ENCODE measurements at places on chromosomes 5 and 9. TPM values are rescaled to one million over a fixed set of nuclear protein-coding genes. Genes with fewer than 3 reads are reported as not detected.
A peak's percentile ranks its signal among the peaks of the same experiment; 100 is the strongest.

The MEIKIN gene
- total RNA-seq = not detected

The PTGDS gene
- not detected for total RNA-seq

DNA sequence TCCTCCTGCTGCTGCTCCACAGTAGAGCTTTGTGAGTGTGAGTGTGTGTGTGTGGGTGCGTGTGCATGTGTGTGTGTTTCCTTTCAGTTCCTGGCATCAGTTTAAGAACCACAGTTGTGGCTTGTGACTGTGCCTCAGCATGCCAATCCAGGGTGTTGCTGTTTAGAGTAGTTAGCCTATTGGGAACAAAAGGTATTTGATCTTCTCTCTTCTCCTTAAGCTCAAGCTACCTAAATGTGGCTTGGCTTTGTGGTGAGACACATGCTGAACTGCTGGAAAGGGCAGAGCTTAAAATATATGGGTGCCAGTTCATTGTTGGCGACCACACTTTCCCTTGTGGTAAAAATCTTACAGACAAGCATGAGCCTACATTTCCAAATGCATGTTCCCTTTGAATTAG lies 116.6 kb upstream of the BNC2 start:
- peak; percentile 48 for DNase-seq

- DNase-seq = no peak
Observed at GRCh38 chr5:8316608-8317280, 447.8 kb downstream of the MTRR start.

The IFNA13 gene
- total RNA-seq = not detected

DNA sequence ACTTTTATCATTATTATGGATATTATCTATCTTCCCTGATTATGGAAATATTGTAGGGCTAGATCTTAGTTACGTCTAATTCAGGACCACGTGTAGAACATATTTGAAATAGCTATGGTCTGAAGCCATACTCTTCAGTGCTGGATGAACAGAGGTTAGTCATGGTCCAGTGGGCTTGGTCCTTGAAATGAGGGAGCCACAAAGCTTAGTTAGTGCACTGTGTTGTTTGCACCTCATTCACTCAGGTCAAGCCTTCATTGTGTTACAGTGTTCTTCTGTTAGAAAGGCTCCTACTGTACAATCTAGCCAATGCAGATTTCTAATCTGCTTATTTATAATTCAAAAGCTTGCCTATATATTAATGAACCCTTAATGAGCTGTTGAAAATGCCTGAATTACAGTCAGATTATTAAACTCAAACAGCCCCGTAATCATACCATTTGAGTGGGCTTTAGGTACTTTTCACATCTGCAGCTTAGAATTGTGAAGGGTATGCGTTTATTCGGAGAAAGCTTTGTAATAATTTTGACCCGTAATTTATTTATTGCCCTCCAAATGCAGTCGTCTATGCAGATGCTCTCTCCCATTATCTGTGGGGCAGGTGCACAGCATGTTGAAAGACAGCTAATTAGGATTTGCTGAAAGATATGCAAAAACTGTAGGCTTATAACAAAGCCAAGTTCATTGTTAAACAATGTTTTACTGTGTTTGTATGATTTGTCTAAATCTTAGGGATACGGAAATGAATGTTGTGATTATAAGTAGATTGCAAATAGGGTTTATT lies 164.9 kb downstream of the PBX3 start:
- no peak for DNase-seq

GRCh38 chr9:114691046-114691955 lies 9.3 kb upstream of the TEX48 start:
- peak; percentile 95 for DNase-seq

GRCh38 chr5:76805821-76806505 lies 12.9 kb upstream of the F2RL1 start:
- peak; percentile 99 for DNase-seq

- no peak for DNase-seq
Observed at GRCh38 chr5:43099640-43100039, 21.1 kb upstream of the ZNF131 start.

DNA sequence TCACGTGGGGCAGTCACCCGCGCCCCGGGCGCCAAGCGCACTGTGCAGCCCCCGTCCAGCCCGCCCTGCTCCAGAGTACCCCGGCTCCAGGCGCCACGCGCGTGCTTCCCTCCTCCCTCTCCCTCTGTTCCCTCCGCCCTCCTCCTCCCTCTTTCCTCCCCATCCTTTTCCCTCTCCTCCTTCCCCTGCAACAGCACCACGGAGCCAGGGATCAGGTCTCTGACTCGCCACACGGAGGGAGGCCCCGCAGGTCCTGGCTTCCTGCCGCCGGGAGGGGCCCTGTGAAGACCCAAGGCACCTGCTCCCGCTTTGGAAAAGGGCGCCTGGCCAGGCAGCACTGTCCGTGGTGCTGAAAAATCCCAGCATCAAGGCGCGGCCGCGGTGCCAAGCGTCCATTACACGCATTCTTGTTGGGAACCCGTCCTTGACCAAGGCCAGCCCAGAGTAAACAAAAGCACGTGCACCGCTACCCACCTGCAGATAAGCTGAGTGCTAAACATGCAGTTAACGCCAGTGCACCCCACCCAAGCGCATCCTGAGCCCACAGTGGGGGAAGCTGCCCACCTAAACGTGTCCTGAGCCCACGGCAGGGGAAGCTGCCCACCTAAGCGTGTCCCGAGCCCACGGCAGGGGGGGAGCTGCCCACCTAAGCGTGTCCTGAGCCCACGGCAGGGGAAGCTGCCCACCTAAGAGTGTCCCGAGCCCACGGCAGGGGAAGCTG lies 21.7 kb downstream of the SLC6A18 start:
- DNase-seq = no peak

GRCh38 chr5:115428676-115429075 lies 115.9 kb downstream of the FEM1C start:
- DNase-seq = no peak

DNA sequence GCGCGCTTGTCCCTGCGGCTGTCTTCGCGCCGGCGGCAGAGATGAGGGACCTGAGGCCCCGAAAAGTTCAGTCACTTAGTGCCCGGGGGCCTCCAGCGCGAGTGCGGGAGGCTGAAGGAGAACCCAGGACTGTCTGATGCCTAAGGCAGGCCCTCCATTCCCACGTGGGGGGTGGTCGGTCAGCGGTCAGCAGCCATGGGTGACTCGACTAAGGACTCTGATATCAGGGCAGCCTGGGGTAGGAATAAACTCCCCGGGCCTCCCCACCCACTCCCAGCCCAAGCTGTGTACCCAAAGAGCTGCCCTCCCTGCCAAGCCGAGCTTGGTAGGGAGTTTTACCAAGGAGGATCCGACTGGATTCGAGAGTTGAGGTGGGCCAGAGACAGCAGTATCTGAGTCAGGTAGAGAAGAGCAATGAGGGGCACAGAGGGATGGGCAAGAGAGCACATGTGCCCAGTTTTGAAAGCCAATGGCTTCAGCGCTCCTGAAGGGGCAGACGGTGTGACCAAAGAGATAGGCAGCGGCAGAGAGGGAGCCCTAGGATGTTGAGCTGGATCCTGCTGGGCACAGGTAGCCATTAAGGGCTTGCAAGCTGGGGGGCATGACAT lies 787 bp downstream of the FGFR4 start:
- no peak for DNase-seq

- no peak for DNase-seq
Observed at GRCh38 chr9:98345011-98345410, 89.6 kb upstream of the TBC1D2 start.

DNA sequence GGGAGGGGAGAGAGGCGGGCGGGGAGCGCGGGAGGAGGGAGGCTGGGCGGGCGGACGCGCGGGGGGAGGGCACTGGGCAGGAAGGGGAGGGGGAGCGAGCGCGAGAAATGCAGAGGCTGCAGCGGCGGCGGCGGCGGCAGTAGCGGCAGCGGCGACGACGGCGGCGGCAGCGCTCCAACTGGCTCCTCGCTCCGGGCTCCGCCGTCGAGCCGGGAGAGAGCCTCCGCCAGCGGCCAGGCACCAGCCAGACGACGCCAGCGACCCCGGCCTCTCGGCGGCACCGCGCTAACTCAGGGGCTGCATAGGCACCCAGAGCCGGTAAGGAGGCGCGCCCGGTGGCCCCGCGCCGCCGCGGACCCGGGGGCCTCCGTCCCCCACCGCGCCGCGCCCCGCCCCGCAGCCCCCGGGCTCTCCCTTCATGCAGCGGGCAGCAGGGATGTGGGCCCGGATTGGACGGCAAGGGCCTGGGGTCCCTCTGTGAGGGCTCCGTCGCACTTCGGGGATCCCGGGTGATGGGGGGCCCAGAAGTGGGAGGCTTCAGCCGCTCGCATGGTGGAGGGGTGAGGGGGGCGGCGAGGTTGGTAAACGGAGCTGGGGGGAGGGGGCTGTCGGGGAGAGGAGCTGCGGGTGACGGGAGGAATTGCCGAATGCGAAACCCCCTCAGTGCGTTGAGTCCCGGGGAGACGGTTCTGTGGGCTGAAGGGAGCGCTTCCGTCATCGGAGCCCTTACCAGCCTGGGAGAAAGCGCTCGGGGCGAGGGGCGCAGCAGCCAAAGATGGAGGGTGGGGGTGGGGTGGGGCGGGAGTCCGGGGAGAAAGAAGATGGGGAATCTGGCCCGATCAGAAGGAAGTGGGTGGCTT lies at the start of gene BASP1:
Gene BASP1, plus strand, starts transcription at position 139 of the 860 bp plus-strand sequence. CDS start 57,586 bp downstream, outside the sequence.
- DNase-seq = no peak

DNA sequence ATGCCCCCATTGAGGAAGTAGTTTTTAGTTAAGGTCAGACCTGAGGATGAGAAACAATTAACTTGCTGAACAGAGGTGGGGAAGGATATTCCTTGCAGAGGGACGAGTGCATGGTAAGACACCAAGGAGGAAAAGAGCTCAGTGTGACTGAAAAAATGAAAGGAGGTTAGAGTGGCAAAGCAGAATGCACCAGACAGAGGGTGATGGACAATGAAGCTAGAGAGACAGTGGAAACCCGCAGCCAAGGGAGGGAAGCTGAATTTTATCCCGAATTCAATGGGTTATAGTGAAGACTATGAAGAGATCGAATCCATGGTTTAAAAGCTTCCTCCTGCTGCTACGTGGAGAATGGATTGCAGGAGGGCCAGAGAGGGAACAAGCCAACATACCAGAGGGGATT lies 206.8 kb downstream of the FBN2 start:
- no peak for DNase-seq

- DNase-seq = no peak
Observed at GRCh38 chr5:165143741-165144140, 1638.3 kb downstream of the MAT2B start.

DNA sequence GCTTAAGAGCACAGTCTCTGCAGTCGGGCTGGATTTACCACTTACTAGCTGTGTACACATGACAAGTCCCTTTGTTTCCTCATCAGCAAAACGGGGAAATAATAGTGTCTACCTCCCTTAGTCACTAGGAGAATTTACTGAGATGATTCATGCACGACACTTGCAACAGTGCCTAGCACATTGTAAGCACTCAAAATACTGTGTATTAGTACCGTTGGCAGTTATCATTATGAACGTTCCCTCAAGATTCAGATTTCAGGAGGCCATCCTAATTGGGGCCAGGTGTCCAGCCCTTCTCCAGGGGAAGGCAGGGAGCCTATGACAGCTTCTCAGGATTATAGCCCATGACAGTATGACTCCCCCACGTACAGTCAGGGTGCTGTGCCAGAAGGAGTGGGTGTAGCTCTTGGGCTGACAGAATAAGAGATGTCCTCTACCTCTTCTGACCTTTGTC lies 164.3 kb downstream of the DOCK2 start:
- DNase-seq = peak; percentile 61

DNA sequence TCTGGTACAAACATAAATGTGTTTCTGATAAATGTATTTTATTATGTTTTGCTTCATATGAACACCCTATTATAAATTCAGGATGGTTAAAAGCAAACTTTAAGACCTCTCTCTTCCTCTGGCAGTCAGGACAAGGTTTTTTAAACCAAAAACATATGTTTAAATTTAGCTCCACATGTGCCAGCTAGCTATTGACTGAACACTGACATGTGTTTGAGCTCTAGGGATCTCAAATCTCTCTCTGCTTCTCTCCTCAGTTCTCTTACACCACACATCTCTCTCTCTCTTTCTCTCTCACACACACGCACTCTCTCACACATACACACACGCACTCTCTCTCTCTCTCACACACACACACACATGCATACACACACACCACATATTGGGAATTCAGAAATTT lies 150.1 kb upstream of the RFX3 start:
- DNase-seq = no peak

DNA sequence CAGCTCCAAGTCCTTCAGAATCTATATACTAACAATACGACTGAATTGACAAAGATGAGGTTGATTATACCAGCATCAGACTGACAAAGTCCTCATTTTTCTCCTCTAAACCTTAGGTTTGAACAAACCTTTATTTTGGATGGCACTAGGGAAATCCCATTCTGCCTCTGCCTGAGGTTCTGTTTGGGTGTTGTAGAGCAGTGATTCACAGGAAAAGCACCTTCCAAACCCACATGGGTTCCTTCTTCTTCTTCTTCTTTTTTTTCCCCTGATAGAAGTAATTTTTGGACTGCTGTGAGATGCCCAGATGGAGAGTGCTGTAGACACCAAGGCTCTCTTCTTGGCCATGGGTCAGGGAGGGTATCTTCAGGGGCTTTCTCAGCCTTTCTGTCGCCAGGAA lies 164.9 kb upstream of the PAPPA start:
- DNase-seq = no peak

DNA sequence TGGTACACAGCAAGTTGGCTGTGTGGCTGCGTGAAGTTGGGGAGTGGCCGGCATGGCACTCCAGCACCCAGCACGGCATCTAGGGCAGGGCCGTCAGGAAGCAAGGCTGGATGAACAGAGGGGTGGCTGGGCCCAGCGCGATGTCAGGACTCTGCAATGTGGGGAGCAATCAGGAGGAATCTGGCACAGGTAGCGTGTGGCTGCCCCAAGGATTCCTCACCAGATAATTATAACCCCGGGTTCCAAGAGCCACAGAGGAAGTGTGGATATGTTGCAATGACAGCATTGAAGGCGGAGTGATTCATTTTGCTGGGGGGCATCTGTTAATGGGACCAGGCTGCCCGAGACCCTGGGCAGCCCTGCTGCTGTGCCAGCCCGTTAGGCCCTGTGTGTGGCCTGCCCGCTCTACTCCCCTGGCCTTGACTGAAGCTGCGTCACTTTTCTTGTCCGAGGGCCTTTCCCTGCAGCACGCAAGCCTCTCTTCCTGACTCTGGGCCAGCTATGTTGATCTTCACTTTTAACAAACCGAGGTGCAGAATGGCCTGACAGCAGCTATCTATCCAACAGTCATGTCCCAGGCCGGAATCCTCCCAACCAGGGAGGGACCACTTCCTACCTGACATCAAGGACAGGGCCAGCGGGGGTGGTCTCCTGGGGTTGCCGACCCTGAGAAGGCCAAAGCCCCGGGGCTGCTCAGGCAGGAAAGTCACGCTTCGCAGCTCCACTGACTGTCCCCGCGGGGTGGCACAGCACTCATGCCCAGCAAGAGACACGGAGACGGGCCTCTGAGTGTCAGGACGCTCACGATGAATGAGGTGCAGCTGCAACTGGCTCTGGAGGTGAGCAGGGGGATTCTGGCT lies 118.0 kb upstream of the PHYKPL start:
- peak; percentile 45 for DNase-seq
